CD4-positive, alpha-beta T cell treated with Interleukin-1 beta for 1 hour (primary cell): ENCODE measurements at places on chromosomes 11 and 22.
A peak's percentile ranks its signal among the peaks of the same experiment; 100 is the strongest.

GRCh38 chr11:36288442-36289225 is 590 bp downstream of the COMMD9 start:
- DNase-seq: no peak

GRCh38 chr11:129440028-129440713 is 64.5 kb downstream of the BARX2 start:
- no peak for DNase-seq

- peak; percentile 52 for DNase-seq
Observed at GRCh38 chr11:57311109-57311936, 13.4 kb downstream of the TNKS1BP1 start.

GRCh38 chr11:11615086-11615485 is 6.7 kb downstream of the GALNT18 start:
- DNase-seq: no peak

- DNase-seq: no peak
Observed at GRCh38 chr11:23192256-23192655, 332.0 kb upstream of the CCDC179 start.

- DNase-seq: no peak
Observed at GRCh38 chr11:13480198-13480597, 15.6 kb downstream of the PTH start.

- no peak for DNase-seq
Observed at GRCh38 chr22:40479887-40480538, 109.6 kb downstream of the SGSM3 start.

- no peak for DNase-seq
Observed at GRCh38 chr11:100759106-100759505, 72.0 kb downstream of the ARHGAP42 start.

DNA sequence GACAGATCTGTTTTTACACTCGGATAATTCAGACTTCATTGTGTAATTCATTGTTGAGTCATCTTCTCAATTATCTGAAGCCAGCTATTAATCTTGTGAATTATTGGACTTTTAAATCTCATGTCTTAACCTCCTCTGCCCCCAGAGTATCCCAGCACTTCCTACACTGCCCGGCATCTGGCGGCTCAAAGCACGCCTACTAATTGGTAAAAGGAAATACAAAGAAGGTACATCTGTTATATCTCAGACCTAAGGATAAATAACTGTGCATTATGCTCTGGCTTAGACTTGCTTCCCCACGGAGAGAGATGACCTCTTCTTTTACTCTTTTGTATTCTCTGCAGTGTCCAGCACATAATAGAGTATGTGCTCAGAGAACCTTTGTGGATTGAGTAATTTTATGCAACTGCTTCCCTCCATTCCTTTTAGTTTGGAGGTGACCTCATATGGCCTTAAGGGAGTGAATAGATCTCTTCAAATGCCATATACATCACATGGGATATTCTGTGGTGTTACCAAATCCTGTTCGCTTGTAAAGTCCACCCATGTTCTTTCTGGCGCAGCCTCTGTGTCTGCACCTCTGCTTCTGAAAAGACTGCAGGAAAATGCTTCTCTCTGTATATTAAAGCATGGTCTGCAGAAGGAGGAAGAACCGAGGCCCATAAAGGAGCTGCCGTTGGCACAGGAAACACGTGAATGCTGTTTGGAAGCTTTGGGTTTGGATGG is 125.6 kb upstream of the SORL1-AS1 start:
- DNase-seq: no peak

- peak; percentile 69 for DNase-seq
Observed at GRCh38 chr22:40055143-40055883, 60.6 kb downstream of the FAM83F start.

GRCh38 chr11:130886704-130887103 is 29.6 kb downstream of the SNX19 start:
- DNase-seq: no peak

- DNase-seq: no peak
Observed at GRCh38 chr11:40290171-40290631, 1169.3 kb downstream of the LRRC4C start.

- DNase-seq: peak; percentile 30
Observed at GRCh38 chr11:29527391-29527936, 489.4 kb downstream of the KCNA4 start.

DNA sequence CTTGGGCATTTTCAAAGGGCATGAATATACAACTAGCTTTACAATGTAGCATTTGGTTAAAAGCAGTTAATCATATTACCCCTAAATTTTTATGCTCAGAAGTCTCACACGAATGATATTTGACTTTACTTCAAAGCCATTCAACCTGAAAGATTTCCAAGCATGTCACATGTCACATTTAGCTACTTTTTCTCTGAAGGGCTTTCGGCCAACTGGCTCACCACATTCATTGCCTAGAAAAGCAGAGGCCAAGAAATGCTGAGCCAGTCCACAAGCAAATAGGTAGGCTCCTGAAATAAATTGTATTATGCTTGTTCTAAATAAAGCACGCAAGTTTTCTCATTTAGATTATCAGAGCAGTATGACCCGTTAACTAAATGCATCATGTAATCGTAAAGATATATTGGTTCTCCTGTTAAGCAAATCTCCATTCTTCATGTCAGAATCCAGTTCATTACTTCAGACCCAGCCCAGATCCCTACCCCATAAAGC is 30.6 kb downstream of the PAX6 start:
- no peak for DNase-seq

- DNase-seq: no peak
Observed at GRCh38 chr11:74871037-74871436, 77.9 kb downstream of the XRRA1 start.

- no peak for DNase-seq
Observed at GRCh38 chr11:73192272-73192671, 25.8 kb upstream of the P2RY2 start.

DNA sequence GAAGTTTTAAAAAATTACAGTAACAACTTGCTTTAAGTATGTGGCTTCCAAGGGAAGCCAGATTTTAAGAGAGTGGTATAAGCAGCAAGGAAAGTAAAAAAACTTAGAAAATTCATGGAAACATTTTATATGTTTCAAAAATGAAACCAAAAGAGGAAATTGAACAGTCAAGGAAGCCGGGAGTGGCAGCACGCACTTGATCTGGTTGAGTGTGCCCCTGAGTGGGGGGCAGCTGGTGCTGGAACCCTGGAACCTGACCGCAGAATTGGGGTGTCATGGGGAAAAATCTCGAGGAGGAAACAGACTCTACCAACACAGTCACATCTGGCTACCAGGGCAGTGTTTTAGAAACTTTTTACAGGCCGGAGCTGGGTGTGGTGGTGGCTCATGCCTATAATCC is 14.0 kb downstream of the MICALL1 start:
- DNase-seq: no peak

- no peak for DNase-seq
Observed at GRCh38 chr22:18048041-18048440, 23.7 kb upstream of the MICAL3 start.

GRCh38 chr22:50526834-50527801 is 1.7 kb upstream of the SCO2 start:
- DNase-seq: peak; percentile 70

DNA sequence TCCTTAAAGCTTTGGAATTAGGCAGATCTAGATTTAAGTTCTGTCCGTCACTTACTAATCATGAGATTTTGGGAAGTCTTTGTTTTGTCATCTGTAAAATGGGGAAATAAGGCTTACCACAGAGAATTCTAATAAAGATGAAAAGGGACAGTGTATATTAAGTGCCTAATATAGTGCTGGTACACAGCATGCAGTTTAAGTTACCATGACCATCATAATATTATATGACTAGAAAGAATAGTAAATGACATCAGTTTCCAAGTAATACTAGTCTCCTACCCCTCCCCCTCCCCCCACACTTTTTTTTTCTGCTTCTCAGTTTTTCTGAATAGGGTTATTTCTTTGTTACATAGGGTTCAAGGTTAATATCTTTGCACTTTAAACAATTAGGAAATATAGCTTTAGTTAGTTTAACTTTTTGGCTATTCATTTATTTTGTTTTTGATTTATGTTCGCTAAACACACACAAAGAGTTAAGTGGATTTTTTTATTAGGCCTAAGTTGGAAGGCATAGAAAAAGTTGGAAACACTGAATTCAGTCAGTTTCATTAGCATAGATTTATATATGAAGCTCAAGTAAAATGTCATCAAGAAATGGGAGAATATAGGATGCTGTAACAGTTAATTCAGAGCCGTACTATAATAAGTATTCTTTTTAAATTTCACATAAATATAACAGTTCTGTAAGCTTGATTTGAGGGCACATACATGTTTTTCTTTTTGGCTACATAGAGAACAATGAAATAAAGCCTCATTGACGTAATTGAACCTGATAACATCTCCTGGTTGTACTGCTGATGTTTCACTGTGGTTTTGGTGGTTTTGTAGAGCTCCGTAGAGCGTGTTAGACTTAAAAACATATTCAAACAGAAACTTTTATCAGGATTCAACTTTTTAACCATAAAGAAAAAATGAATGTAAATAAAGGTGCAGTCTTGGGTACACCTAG is 121.2 kb downstream of the PDE3B start:
- peak; percentile 64 for DNase-seq

DNA sequence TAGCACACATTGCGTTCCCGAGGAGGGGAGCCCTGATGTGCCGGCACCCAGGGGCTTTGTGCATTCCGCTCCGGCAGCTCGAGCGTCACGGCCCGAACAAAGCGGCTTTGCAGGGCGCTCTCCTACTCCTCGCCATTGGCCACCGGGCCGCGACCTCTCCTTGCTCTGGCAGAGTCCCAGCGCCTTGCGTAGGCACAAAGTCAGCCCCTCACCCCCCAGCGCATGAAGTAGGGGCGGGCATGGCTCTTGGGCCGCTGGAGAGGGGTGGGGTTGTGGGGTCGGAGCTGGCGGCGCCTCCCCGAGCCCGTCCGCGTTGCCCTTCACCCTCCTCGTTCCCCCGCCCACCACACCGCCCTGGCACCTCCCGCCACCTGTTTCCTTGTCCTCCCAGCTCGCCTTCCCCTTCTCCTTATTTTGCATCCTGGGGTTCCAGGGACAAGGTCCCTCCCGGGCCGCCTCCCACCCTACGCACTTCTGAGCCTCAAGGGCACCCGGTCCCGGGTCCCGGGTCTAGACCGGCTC is 753 bp upstream of the PPARA start:
- DNase-seq: peak; percentile 30

DNA sequence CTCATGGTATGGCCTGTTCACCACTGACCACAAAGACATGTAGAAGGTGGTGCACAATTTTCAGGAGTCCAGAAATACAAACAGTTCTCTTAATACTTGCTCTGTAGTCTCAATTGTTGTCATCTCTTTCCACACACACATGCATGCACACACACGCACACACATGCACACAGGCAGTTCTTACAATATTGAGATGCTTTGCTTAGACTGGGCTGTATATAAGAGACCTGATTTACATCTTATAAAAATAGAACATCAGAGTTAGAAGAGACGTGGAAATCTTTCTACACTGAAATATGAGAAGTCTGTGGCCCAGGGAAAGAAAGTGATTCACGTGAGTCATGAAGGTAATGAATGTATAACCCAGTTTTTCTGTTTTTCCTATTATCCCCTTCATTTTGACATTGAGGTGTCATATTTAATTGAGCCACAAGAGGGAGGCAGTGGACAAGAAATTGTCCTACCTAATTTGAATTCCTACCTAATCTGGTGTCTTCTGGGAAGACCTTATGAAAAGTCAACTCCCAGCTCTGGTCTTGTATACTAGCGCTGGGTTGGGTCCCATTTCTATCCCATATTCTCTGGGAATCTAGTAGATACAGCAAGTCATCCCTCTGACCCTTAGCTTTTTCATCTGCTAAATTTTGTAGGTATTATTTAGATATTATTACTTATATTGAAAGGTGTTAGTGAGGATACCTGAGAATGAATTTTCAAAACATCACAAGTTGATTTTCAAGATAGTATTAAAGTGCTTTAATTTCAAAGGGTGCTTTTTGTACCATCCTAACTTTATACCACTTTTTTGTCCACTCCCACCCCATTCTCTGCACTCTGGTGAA is 14.9 kb upstream of the MS4A4A start:
- DNase-seq: peak; percentile 27

DNA sequence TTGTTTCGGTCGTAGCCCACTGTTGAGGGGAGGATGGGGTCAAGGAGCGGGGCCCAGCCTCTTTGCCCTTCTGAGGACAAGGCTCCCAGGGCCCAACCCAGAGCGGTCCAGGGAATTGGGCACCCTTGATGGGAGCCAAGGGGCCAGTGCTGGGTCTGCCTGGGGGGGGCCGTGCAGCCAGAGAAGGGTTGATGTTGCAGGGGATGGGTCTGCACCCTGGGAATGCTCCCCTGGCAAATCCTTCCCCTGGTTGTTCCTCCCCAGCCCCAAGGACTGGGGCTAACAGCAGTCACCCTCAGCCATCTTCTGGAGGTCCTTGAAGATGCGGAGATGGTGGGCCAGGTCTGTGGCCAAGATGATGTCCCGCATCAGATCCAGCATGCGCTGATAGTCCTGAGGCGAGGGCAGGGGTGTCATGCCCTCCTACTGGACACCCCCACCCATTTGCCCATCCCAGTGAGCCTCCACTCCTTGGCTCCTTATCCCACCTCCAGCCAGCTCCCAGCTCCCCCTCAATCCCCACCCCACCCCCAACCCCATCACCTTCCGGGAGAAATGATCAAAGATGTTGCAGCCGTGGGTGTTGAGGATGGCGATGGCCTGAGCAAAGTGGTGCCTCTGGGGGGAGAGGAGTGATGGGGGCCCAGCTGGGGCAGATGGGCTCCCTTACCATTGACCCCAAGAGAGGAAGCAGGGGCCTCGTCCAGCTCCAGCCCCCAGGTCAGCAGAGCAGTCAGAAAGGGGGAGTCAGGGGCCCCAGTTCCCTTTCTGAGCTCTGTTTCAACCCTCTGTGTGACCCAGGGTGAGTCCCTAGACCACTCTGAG is 95.0 kb downstream of the PDE2A start:
- no peak for DNase-seq

- DNase-seq: no peak
Observed at GRCh38 chr22:50260801-50261614, 475 bp downstream of the MAPK12 start.
